ENCODE measurements at places on chromosomes 5 and 9. TPM values are rescaled to one million over a fixed set of nuclear protein-coding genes. Genes with fewer than 3 reads are reported as not detected.

- no peak for DNase-seq
Observed at GRCh38 chr5:67133217-67133616, 63.4 kb downstream of the CD180 start.

DNA sequence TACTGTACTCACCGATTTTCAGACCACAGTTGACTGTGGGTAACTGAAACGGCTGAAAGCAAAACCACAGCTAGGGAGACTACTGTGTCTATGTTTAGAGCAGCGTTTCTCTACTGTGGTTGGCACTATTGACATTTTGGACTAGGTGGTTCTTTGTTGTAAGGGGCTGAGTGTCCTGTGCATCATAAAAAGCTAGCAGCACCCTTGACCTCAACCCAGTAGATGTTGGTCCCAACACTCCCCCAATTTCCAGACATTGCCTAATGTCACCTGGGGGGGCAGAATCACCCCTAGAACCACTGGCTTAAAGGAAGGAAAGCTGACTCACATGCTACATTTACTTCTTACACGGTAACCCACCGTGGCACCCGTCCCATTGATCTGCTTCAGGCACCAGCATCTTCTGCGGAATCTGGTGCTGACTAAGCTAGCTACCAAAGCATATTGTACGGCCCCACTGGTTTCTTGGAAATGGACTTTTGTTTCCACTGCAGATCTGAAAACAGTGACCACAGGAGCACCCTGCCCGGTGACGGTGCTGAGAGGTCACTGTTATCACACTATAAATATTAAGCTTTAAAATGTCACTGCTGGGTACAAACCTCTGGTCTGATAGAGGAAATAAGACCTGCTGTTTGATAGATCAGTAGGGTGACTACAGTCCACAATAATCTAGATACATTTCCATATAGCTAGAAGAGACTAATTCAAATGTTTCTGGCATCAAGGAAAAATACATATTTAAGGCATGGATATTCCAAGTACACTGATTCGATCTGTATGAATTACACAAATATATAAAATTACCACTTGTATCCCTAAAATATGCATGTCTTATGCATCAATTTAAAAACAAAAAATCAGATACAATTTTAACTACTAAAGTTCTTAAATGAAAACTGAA lies 151.4 kb downstream of the HSD17B3 start:
- no peak for DNase-seq

DNA sequence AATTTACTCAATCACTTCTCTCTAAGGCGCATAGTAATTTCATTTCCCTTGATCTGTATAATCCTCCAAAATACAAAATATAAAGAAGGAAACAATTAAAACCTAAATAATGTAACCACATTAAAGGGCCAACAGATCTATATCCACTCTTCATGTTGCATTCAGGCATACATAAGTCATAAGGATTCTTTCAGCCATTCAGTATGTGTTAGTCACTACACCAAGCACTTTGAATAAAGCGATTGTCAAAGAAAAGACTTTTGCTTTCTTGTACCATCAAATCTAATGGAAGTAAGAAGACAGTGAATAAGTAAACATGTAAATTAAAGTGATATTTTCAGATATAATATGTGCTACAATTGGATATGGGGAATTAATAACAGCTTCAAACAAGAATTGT lies 569.2 kb upstream of the PTPRD start:
- no peak for DNase-seq

GRCh38 chr9:37840560-37841194 lies 40.1 kb downstream of the DCAF10 start:
- DNase-seq: no peak

DNA sequence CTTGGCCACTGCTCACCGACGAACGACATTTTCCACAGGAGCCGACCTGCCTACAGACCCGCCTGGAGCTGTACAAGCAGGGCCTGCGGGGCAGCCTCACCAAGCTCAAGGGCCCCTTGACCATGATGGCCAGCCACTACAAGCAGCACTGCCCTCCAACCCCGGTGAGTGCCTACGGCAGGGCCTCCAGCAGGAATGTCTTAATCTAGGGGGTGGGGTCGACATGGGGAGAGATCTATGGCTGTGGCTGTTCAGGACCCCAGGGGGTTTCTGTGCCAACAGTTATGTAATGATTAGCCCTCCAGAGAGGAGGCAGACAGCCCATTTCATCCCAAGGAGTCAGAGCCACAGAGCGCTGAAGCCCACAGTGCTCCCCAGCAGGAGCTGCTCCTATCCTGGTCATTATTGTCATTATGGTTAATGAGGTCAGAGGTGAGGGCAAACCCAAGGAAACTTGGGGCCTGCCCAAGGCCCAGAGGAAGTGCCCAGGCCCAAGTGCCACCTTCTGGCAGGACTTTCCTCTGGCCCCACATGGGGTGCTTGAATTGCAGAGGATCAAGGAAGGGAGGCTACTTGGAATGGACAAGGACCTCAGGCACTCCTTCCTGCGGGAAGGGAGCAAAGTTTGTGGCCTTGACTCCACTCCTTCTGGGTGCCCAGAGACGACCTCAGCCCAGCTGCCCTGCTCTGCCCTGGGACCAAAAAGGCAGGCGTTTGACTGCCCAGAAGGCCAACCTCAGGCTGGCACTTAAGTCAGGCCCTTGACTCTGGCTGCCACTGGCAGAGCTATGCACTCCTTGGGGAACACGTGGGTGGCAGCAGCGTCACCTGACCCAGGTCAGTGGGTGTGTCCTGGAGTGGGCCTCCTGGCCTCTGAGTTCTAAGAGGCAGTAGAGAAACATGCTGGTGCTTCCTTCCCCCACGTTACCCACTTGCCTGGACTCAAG lies 1.5 kb downstream of the CSF2 start:
- no peak for DNase-seq

DNA sequence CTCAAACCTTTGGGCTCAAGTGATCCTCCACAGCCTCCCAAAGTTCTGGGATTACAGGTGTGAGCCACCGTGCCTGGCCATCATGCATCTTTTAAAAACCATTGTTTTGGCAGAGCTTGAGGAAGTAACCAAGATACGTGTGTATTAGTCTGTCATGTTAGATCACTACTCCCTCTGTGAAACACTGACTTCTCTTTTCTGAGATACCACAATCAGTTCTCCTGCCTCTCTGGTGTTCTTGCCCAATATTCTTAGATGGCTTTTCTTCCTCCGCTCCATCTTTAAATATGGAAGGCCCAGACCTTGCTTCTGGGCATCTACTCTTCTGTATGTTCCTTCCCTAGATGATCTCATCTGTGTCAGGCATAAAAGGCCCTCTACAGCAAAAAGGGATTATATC lies 14.2 kb upstream of the CCNB1 start:
- no peak for DNase-seq

GRCh38 chr5:2148312-2149194 lies 265.8 kb upstream of the IRX4 start:
- no peak for DNase-seq

GRCh38 chr9:20558566-20559016 lies 63.7 kb downstream of the MLLT3 start:
- no peak for DNase-seq

DNA sequence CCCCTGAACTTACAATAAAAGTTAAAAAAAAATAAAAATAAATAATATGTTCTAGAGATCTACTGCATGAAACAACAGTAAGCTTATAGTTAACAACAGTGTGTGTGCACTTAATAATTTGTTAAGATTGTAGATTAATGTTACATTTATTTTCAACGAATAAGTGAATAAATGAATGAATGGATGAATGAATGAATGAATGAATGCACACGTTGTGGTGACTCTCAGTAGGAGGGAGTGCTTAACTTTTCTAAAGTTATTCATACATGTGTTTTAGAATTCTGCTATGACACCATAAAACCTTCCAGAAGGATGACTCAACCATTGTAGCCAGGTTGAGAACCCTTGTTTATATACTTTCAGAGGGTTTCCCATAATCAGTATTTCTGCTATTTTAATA lies 1269.4 kb upstream of the CDH6 start:
- DNase-seq: no peak

DNA sequence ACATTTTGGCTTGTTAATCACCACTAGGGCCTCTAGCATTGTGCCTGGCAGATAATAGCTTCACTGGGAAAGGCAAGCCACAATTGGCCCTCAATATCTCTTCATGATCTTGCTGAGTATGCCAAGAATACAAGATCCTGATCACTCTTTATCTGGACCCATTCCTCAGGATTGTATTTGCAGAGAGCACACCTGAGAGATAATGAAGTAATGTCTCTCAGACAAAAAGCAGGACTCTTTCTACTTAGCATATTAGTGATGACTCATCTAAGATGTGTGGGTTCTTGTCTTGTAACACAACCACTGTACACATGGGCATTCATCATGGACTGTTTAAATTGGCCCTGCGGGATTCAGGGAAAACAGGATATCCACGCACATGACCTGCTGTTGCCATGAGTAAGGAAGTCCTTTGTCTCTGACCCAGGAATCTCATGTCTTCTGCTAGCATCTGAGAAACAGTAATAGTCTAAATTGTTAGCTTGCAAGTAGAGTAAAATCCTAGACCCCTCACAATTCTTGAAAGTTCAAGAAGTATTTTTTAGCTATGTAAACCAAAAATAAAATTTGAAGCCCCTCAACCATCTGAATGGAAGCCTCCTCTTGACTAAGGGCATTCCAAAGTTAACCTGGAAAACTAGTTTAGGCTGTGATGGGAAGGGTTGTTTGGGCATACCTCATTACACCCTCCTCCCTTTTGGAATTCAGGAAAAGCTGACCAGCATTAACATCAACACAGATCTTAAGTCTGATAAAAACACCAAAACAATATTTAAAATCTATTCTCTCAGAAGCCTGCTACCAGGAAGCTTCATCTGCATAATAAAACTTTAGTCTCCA lies 28.0 kb upstream of the NFIL3 start:
- DNase-seq: no peak

The IQGAP2 gene
- 22.1 TPM for total RNA-seq

The GDF9 gene
- total RNA-seq: not detected

The PFN3 gene
- total RNA-seq: not detected

All from ovary (tissue), 10 donors.